ENCODE measurements at places on chromosomes 16 and 17.

GRCh38 chr17:42342242-42343008, 45.8 kb downstream of the STAT3 start:
- no peak for DNase-seq

DNA sequence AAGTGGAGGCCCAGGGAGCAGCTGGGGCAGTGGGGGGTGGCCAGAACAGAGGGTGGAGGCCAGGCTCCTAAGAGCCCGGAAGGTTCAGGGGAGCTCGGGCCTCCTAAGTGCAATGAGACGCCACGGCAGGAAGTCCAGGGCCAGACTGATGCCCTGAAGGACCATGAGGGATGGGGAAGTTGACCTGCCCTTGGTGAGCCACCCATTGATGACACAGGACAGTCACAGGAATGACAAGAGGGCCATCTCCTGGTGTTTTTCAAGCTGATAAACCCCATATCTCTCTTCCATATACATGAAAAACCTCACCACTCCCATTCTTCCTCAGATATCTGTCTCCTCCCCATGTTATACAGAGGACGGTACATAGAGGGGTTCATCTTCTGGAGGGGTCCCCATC, 5.8 kb upstream of the MRPL58 start:
- DNase-seq, result no peak

- DNase-seq, result no peak
Measured at GRCh38 chr16:10200637-10201586, 18.7 kb upstream of the GRIN2A start.

GRCh38 chr17:55410722-55411462, 10.7 kb downstream of the MMD start:
- no peak for DNase-seq

GRCh38 chr16:50800074-50800473, 58.2 kb downstream of the CYLD start:
- DNase-seq, result no peak

- no peak for DNase-seq
Measured at GRCh38 chr17:45645330-45645729, 138.8 kb upstream of the CRHR1 start.

- DNase-seq, result no peak
Measured at GRCh38 chr17:45440161-45440778, 7.6 kb upstream of the ARHGAP27 start.

DNA sequence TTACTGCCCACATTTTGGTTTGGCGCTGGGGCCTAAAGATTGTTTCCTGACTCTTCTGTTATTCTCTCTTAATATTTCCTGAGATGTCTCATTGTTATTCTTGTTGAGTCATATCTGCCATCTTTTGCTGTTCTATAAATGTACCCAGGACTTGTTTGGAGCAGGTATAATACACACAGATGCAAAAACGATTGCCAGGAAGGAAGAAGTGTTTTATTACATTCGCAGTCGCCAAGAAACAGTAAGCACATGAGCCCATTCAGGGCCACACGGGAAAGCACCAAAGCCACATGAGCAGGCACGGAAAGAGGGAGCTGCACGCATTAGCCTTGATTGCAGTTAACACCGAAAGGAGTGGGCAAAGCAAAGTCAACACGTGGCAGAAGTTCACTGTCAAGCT, 70.2 kb downstream of the ARHGAP44 start:
- DNase-seq, result no peak

- DNase-seq, result no peak
Measured at GRCh38 chr17:72458301-72458700, 337.5 kb downstream of the SOX9 start.

DNA sequence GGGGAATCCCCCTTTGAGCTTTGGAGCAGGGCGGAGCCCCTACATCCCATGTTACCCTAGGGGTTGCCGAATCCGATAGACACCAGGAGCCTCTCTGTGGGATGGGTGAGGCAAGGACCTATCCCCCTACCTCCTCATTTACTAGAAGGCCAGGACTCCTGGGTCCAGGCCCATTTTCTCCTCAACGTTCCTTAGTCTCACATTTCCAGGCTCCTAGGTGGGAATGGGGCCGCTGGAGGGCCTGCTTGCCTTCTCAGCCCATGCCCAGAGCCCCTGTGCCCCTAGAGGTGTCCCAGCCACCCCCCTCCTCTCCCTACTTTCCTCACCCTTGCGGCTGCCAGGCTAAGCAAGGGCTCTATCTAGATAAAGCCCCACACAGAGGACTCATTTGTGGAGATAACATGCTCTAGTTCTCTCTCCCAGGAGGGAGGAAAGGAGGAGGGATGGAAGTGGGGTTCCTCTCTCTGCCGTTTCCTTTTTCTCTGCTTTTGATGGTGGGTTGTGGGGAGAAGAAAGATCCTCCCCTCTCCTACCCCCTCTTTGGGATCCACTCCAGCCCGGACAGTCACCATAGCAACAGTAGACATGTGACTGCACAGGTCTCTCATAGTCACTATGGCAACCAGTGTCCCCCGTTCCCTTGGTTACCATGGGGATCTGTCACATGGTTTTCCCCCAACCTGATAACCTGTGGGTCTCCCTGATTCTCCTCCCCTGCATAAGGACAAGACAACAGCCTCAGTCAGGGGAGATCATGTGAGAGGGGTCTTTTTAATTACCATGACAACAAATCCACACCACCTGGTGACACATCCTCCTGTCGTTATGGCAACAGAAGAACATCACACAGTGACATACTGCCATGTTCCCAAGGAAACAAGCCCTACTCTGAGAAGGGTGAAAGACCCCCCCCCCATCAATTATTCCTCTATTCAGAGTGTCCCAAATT, 5.2 kb downstream of the CACNA1G start:
- DNase-seq, result peak; percentile 45

- DNase-seq, result no peak
Measured at GRCh38 chr17:17412326-17412725, 64.5 kb upstream of the MED9 start.

- DNase-seq, result peak; percentile 42
Measured at GRCh38 chr16:79767421-79768275, 167.1 kb upstream of the MAF start.

GRCh38 chr16:89094880-89095258, 1.2 kb downstream of the ACSF3 start:
- no peak for DNase-seq

DNA sequence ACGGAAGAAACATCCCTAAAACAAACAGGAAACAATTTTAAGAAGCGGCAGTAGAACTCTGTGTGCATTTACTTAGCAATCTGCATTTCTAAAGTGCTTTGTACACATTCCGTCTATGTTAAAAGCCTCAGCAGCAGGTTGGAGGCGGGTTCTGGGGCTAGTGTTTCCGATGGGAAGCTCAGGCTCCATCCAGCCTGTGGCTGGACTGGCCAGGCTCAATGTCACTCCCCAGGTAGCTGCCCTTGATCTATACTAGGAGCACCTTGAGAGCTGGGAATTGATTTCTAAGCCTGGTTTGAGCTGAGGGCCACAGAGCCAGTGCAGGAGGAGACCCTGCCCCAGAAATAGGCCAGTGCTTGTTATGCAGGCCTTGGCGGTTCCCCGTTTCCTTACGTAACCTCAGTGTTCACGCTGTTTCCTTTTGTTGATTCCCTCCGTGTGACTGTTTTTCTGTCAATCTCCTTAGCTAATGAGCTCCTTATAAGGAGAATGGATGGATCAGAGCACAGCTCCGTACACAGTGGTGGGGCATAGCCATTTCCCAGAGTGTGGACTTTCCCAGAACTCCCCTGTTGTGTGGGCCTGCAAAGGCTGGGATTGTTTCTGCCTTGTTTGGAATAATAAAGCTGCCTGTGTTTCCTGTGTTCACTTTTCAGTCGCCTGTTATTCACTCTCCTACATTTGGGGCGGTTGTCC, 21.4 kb downstream of the ADORA2B start:
- peak; percentile 26 for DNase-seq

GRCh38 chr16:24409045-24409444, 130.3 kb upstream of the RBBP6 start:
- DNase-seq, result no peak

DNA sequence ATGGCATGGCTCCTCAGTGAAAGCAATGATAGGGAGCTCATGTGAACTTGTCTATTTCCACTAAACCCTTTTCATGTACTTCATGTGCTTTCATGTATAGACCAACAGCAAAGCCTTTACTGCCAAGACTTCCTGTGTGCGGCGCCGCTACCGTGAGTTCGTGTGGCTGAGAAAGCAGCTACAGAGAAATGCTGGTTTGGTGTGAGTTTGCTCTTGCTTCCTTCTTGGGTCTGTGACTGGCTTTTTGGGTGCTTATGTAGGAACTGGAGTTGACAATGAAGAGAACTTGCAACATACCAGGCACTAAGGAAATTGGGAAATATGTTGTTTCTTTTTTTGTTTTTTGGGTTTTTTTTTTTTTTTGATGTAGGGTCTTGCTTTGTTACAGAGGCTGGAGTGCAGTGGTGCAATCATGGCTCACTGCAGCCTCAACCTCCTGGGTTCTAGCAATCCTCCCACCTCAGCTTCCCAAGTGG, 5.7 kb downstream of the SNX11 start:
- peak; percentile 61 for DNase-seq

DNA sequence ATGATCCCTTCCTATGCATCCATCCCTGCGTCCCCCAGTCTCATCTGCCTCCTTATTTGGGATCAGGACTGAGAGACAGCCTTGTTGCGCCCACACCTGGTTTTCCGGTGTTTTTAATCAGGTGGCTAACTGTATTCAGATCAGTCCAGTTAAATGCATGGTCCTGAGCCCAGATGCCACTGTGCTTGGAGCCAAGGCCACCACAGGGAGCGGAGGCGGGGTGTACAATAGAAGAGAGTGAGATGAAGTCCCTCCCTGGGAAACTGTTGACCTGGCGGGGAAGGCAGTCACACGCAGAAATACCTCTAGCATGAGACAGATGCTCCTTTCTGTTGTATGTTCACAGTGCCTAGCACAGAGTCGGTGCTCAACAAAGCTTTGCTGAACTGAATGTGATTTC, 6.3 kb downstream of the RCVRN start:
- no peak for DNase-seq

DNA sequence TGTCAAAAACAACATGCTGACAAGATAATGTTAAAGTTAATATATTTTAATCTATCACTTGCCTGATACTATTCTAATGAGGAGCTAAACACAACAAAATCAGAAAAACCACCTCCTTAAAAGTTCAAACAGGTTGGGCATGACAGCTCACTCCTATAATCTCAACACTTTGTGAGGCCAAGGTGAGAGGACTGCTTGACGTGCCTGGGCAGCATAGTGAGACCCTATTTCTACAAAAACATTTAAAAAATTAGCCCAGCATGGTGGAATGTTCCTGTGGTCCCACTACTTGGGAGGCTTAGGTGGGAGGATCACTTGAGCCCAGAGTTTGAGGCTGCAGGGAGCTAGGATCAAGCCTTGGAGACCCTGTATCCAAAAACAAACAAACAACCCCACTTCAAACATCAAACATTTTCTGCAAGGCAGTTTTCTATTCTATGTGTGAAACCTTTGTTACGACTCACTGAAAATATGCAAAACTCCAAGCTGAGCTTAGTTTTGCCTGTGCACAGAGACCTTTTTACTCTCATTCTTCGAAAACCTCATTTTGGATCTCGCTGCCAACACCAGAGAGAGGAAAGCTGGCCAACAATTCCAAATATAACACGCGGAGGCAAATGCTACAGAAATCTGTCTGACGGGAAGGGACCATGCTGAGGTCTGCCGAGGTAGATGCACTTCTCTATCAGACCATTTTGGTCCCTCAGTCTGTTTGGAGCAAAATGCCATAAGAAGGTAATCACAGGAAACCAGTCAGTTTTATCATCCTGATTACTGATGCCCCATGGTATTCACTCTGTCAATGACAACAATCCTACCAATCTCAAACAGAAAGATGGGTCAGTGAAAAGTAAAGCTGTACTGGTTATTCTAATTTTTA, 6.2 kb downstream of the PHF12 start:
- peak; percentile 35 for DNase-seq

DNA sequence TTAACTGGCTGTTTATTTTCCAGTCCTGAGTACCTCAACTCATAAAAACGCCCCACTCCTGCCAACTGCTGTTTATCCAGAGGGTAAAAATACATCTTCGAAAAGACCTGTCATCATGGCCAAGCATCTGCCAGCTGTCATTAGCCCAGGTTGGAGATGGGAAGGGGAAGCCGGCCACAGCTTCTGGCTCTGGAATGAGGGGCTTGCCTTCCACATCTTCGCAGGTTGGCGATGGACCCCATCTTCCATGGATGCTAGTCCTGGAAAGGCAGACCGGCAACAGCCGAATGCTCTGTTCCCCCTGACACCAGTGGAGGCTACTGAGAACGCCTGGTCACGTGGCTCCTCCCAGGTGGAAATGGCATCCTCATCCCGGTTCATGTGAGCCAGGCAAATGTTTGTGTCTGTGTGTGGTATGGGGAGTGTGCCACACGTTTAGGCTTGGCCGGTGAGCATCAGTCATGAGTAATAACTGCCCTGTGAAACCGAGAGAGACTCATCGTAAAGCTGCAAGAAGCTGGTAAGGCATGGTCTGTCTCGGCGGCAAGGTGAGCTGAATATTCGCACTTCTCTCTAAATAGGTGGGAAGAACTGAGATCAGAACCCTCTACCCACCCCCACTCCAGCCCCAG, 420 bp upstream of the KRTAP17-1 start:
- DNase-seq, result no peak

GRCh38 chr17:69105907-69106730, 35.6 kb downstream of the ABCA6 start:
- no peak for DNase-seq

DNA sequence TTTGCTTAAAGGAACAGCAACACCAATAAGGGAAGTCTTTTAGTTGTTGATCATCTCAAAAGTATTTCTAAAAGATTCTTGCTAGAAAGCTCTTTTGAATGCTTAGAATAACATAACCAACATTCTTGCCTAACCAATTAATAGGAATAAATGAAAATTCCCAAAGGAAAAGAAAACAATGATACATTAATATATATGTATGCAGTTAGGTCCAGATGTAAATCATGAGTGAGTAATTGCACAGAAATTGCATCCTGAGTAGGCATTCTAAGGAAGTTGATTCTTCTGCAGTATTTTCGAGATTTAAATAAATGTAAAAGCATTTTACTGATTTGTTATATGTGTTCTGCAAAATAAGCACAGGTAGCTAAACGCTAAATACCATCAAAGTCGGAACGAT, 22.1 kb downstream of the COX10 start:
- DNase-seq, result no peak

DNA sequence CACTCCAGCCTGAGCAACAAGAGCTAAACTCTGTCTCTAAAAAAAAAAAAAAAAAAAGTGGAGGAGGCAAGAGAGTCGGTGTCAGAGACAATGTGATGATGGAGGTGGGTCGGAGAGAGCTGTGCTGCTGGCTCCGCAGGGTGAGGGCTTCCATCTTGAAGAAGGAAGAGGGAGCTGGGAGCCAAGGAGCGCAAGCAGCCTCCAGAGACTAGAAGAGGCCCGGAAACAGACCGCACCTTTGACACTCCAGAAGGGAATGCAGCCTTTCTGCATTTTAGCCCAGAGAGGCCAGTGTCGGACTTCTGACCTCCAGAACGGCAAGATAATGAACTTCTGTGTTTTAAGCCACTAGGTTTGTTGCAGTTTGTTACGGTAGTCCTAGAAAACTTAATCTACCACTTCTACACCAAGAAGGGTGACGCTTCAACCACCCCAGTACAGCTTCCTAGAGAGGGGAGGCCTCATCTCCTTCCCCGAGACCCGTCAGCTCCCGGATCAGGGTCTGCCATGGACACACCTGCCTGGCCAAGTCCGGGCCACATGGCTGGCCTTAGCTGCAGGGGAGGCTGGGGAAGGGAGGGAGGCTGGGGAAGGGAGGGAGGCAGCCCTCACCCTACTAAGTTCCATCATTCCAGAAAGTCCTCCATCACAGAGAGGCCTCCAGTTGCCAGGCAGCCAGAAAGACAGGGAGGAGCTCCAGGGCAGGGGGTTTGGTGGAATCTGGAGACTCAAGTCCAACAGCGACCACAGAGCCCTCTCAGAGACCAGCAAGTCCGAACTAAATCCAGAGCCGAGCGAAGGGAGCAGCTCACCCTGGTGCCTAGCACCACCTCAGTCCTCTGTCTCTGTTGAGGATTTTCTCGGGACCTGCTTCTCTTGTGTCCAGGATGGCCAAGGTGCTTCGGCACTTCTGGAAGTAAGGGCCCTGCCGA, 13.2 kb upstream of the RBFOX3 start:
- no peak for DNase-seq
